Activated naive CD4-positive, alpha-beta T cell treated with anti-CD3 and anti-CD28 coated beads, Interleukin-2, amount 50 U/mL, for 16 hours (primary cell): ENCODE measurements at places on chromosomes 3 and 15.

DNA sequence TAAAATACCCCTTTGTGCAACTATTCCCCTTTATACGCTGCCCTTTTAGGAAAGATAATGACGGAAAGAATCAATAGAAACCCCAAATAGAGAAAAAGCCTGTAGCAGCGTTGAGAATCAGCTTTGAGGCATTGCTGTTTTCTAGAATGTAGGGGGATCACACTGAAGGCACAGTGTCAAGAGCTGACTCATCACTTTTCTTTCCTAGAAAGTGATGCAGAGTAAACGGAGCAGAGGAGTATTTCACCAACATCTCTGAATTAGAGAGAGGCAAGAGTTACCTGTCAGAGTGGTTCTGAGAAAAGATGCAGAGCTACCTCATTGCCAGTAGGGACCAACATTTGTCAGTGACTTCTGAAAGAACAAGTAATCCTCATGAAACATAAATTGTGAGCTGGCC is 269.8 kb upstream of the TMC3 start:
- DNase-seq: no peak

GRCh38 chr15:66941791-66942190 is 123.6 kb upstream of the SMAD3 start:
- no peak for DNase-seq

- no peak for DNase-seq
Observed at GRCh38 chr3:125331243-125331642, 43.9 kb downstream of the ZNF148 start.

GRCh38 chr15:63600001-63600615 is 2.9 kb downstream of the FBXL22 start:
- peak; percentile 37 for DNase-seq

GRCh38 chr3:156469456-156469855 is 85.5 kb downstream of the SSR3 start:
- DNase-seq: no peak

DNA sequence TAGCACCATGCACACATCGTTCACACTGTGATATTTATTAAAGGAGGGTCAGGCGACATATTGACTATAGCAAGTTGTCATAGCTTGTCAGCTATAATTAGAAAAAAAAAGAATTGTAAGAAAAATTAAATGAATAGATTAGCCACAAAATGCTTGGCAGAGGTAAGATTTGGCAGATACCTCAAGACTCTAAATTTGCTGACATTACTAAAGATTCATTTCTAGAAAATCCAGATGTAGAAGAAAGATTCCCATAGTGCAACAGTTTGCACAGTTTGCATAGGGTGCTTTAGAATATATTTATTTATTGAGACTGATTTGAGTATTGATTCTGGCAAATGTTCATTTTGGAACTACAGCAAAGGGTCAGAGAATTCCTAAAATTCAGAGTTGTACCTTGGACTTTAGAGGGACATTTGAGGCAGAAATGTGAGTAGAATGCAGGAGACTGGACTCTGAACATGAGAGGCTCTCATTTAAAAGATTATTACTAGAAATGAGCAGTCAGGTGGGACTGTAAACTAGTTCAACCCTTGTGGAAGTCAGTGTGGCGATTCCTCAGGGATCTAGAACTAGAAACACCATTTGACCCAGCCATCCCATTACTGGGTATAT is 102.0 kb upstream of the BHLHE40 start:
- DNase-seq: no peak

DNA sequence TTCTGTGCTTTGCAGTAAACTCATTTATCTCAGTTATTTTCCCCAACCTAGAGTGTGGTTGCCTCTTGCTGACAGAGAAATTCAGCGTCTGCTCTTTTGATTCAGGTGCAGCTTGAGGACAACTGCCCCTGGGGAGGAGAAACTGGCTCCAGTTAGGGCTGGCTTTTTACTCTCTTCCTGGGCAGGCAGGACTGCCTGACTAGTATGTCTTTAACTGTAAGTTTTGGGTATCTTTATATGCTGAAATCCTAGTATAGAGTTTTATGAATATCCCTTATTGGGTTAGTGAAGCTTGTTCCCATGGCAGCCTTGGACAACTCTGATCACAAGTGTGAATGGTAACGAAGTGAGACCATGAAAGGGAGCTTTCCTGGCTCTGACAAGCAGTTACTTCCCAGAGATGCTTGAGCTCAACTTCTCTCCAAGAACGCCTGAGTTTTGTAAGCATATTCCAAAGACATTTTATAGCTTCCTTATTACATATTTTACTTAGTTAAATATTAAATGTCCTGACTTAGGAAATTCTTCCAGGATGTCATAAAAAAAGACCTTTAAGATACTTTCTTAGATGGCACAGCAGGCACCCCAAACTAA is 27.1 kb downstream of the CCNB2 start:
- DNase-seq: no peak

GRCh38 chr15:71250936-71251583 is 135.8 kb downstream of the THSD4 start:
- no peak for DNase-seq

GRCh38 chr3:186137051-186137685 is 28.3 kb upstream of the ETV5 start:
- no peak for DNase-seq

- DNase-seq: peak; percentile 56
Observed at GRCh38 chr15:100438570-100438969, 90.2 kb downstream of the CERS3 start.

DNA sequence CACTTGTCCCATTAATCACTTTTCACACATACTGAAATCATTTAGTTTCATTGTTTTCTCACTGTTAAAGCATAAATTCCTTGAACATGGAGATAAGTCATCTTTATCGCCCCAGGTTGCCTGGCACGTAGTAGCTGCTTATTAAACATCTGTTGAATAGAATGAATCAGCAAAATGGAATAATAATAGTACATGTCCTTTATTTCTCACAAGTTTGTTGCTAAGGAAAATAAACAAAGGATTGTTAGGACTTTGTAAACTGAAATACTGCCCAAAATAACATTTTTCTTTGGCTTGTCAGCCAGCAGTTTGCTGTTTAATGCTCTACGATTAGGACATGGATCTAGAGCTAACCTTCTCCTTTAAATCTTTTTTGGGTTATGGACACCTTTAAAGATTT is 17.9 kb downstream of the SLC35A5 start:
- DNase-seq: no peak

- DNase-seq: no peak
Observed at GRCh38 chr15:39785139-39785538, 2.5 kb upstream of the FSIP1 start.

- DNase-seq: no peak
Observed at GRCh38 chr15:81160312-81161159, 26.5 kb downstream of the CFAP161 start.

- no peak for DNase-seq
Observed at GRCh38 chr3:155211266-155211665, 82.2 kb downstream of the STRIT1 start.

DNA sequence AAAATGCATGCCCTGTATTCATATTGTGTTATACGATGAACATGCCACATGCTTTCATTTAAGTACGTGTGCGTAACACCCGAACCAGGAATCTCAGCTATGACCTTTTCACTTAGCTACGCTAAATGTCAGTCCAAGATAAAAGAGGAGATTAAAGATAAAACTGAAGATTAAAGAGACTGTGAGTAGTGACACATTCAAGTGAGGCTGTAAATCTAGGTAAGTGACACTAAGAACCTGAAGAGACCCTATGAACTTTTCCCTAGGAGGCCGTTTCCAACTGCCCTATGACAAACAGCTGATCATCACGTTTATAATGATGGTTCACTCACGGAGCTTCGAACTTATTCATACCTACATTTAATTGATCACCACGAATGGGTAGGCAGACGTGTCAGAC is 32.2 kb downstream of the TFRC start:
- DNase-seq: no peak

- no peak for DNase-seq
Observed at GRCh38 chr3:46454606-46455005, 10.1 kb downstream of the LTF start.

DNA sequence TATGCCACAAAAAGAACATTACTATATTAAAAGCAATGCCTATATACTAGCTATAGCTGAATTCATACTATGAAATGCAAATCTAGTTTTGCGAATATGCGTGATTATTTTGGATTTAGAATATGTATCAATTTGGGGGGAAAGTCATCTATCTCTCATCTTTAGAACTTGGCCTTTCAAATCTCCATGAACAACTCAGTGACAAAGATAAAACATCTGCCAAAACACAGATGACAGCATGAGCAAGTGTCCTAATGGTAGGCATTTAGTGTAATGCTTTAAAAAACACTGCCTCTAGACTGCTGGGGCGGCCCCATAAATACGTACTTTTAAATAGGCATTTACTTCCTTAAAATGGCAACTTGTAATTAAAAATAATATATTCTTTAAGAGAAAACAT is 2.7 kb downstream of the CD47 start:
- DNase-seq: no peak

- DNase-seq: no peak
Observed at GRCh38 chr3:56914646-56915045, 112.9 kb upstream of the ARHGEF3 start.

GRCh38 chr3:167606836-167607235 is 46.9 kb downstream of the WDR49 start:
- DNase-seq: no peak

- DNase-seq: peak; percentile 61
Observed at GRCh38 chr3:196604548-196604947, 34.9 kb upstream of the NRROS start.

DNA sequence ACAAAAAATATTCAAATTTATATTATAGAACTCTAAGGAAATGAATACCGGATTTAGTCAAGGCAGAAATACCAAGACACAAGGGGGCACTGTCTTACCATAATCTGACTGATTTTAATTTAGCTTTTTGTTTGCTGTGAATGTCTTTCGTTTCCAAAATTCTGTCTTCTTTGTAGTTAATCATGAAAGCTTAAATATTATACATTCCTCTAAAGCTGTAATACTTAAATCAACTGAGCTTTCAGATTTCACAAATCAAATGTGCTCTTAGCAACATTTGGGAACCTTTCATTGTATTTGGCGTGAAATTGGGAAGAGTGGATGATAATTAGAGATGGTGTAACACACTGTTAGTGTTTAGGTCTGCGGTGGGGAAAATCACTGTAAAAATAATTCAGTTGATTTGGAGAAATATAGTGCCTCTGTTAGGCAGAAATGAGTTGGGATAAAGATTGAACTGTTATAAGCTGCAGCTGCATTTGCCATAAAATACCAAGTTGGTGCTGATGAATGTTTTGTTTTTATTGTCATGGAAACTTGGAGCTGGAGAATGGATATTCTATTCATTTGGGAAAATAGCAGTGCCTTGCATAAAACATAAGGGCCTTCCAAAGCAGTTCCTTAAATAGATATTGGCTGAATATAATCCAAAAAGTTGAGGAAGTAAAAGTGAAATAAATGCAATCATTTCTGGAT is 228.2 kb downstream of the TCF12 start:
- DNase-seq: no peak

DNA sequence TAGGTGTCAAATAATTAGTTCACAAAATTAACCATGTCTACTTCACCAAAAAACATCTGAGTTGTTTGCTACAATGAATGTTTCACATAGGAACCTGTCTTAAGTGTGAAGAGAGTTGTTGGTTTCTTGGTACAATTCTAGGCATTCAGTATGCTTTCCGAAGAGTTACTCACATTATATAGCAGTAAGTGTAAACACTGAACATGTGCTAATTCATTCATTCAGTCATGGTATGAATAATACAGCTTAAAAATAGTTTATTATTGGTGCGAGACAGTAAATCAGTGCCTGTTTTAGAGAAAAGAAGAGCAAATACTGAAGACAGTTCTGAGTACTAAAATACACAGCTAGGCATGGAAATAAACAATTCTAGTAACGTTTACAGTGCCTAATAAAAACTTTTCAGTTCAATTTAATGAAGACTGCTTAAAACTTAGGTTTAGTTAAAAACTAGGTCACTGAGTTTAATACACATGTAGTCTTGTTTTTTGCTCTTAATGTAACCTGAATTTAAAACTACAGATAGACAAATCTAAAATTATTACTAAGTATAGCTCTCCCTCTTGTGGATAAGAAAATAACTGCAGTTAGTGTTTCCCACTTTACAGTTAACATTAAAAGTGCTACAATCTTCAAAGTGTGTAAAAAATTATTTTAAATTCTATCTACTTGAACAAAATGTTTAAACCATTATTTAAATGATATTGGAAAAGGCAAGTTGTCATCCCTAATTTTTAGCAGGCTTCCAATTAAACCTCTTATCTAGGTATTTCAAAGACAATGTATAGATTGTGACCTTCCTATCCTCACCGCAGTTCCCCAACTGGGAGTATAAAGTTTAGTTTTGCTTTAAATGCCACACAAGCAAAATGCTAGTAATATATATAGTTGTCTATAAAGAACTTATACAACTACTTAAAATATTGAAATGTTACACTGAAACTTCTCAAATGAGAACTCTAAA is 20.1 kb upstream of the ZCWPW2 start:
- DNase-seq: no peak

- no peak for DNase-seq
Observed at GRCh38 chr3:124772081-124772831, 42.0 kb downstream of the UMPS start.

DNA sequence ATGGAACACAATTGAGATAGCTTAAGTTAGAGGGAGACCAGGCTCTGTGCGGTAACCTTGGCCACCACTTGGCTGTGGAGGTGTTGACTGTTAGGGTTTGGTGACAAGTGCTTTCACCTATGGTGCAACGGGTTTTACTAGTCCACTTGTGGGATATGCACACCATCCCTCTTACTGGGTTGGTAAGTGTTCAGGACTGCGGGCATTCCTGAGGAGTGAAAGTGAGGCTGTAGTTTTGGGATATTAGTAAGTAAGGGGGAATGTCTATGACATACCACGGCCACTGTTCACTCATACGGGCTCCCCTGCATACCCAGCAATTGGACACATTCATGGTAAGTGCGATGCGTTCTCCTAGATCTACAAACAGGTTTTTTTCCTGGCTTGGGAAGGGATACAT is 8.0 kb upstream of the RAD54L2 start:
- no peak for DNase-seq

GRCh38 chr15:99006146-99006545 is 1.4 kb downstream of the PGPEP1L start:
- no peak for DNase-seq

GRCh38 chr15:82810061-82810889 is 847 bp downstream of the WHAMM start:
- DNase-seq: no peak

GRCh38 chr3:71127052-71127831 is 456.3 kb downstream of the FOXP1 start:
- peak; percentile 29 for DNase-seq

GRCh38 chr3:100561459-100562158 is 47.8 kb upstream of the ADGRG7 start:
- no peak for DNase-seq

- DNase-seq: no peak
Observed at GRCh38 chr3:134807189-134807588, 12.1 kb downstream of the EPHB1 start.
